Stimulated activated CD4-positive, alpha-beta T cell treated with anti-CD3 and anti-CD28 coated beads, TNF-alpha, amount 100 ng/mL, for 1 hour (primary cell): ENCODE measurements at places on chromosomes 5 and 9.

GRCh38 chr9:19441730-19442129 is 32.9 kb downstream of the ACER2 start:
- DNase-seq = no peak

GRCh38 chr5:127471211-127471610 is 46.2 kb upstream of the PRRC1 start:
- no peak for DNase-seq

DNA sequence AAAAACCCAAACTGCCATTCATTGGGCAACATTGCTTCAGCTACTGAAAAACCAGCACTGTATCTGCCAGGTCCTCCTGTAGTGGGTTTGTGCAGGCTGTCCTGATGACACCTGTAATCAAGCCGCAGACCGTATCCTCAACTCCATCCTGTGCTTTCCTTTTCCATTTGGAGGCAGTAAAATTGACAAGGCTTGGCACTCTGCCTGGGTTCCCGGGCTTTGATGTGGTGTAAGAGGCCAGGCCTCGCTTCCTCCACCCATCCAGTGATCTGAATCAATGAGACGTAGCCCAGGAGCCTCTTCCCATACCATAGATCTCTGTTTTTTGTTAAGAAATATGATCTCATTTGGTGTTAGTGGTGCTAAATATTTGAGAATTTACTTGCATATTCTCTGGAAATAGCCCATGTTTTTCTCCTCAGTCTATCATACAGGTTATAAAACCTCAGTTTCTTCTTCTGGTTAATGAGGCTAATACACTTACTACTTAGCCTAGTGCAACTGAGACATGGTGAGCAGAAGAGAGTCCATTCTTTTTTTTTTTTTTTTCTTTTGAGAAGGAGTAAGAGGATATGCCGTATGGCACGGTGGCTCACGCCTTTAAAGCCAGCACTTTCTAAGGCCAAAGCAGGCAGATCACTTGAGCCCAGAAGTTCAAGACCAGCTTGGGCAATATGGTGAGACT is 34.8 kb downstream of the LSM11 start:
- no peak for DNase-seq

DNA sequence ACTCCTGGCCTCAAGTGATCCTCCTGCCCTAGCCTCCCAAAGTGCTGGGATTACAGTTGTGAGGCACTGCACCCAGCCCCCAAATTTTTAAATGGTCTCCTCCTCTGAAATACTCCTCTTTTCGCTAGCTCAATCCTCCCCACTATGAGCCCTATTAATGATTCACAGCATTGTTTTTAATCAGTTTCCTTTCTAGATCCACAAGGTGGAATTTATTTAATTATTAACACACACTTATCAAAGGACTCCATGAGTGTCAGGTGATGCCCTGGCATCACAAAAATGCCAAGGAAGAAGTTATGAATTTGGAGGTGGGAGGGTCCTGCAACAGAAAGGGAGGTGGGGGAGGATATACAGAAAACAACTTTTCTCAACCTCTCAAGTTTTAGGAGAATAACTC is 806.5 kb downstream of the PRELID2 start:
- no peak for DNase-seq

- DNase-seq = no peak
Observed at GRCh38 chr9:75390951-75391350, 302.6 kb downstream of the OSTF1 start.
